ENCODE measurements at places on chromosomes 2 and 18.

DNA sequence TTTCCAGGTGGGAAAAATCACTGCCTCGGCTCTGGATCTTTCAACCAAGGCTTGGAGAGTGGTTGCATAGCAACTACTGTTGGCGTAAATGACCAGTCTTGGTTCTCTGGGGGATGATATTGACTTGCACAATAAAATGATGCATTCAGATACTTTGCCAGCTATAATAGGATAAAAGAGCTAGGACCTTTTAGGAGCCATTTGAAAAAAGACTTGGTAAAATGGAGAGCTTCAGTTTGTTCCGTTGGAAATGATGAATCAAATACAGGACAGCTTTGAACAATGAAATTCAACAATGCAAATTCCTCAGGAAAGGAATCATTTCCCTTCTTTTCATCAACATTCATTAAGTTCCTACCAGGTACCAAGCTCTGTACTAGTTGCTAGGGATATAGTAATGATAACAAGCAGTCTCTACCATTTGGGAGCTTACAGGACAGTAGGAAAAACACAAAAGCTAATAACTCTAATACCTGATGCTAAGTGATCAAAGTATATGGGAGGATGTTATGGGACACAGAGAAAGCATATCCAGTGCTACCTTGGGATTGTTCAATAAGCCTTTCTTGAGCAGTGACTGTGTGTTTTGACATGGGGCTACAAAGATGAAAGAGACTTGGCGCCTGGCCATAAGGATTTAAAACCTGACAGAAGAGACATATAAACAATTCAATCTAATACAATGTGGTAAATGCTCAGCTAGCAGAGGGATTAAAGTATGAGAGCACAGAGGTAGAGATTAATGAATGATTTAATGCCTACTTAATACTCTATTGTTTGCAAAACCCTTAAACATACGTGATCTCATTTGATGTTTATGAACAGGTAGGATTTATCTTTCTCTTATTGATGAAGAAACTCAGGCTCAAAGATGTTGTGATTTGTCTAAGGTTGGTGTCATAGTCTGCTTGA is 110.7 kb downstream of the QPCT start:
- no peak for DNase-seq

DNA sequence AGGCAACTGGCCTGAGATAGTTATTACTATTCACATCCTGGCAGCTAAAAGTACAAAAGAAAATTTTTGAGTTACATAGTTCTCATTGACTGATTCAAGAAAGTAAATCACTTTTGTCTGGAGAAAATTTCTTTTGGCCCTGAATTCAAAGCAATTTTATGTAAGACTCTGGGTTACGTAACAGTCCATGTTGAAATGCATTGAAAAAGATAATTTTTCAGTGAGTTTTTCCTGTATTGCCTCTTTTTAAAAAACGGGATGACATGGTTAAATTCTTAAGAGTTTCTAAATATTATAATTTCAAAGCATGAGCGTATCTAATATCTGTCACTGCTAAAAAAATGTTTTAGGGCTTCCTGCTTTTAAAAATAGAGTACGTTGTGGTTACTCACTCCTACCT is 72.7 kb downstream of the ANKRD12 start:
- DNase-seq = no peak

DNA sequence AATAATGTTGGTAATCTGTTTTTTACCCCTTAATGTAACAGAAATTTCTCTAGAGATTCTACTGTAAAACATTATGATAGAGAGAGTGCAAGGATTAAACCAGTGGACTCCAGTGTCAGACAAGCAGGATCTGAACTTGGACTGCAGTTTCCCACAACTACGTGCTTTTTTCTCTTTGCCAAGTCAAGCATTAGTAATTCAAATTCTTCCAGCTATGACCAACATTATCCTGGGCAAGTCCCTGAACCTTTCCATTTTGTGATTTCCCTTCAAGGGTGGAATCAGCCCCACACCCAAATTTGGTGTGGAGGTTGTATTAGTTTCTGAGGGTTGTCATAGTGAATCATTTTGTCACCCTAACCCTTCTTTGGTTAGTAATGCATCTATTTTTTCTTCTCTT is 482.0 kb downstream of the ZNF516 start:
- DNase-seq = no peak

GRCh38 chr2:50791271-50791670 is 240.7 kb downstream of the NRXN1 start:
- DNase-seq = no peak

DNA sequence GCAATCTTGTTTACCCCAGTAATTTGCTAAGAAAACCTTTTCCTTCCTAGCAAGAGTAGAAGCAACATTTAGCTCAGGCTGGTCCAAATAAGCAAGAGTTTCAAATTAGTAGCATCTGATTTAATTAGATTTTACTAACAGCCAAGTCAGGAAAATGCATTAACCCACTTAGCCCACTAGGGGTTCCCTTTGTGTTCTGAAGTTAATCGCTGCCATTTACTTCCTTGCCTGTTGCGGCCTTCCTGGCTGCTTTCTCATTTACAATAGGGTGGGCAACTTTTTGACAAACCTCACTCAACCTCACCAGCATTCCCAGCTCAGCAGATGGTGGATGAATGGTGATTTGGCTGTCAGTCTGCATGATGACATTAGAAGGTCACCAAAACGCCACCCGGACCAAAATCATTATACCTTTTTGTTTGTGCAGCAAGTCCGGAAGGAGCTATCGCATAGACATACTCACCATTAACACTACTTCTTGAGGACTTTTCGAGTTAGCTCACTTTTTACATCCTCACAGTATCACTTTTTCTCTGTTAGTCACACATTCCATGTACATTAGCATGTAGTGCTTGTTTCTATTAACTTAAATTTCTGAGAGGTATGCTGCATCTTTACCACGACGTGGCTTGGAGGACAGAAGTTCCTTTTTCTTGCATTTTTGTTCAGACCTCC is 101.5 kb upstream of the SETBP1 start:
- DNase-seq = no peak

DNA sequence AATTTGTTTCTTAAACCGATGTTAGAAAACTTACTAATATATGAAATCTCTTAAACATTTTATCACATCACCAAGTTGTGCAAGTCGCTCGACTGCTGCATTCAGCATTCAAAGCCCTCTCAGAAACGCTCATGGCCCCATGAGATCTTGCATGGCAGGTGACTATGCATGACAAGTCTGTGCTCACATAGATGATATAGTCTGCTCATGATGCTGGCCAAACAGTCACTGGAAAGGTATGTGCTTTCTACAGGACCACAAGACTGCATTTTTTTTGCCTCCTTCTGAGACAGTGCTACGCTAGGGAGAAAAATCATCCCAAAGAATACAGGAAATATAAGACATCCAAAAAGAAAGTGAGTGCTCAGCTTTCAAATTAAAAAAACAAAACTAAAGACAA is 98.3 kb upstream of the ZBTB14 start:
- DNase-seq = no peak

GRCh38 chr2:69149631-69150215 is 136.7 kb downstream of the ANTXR1 start:
- no peak for DNase-seq

Measured in activated T-cell treated with anti-CD3 and anti-CD28 coated beads, Interleukin-2, amount 50 U/mL, for 24 hours (primary cell).